ENCODE measurements at places on chromosomes 3 and 15.

DNA sequence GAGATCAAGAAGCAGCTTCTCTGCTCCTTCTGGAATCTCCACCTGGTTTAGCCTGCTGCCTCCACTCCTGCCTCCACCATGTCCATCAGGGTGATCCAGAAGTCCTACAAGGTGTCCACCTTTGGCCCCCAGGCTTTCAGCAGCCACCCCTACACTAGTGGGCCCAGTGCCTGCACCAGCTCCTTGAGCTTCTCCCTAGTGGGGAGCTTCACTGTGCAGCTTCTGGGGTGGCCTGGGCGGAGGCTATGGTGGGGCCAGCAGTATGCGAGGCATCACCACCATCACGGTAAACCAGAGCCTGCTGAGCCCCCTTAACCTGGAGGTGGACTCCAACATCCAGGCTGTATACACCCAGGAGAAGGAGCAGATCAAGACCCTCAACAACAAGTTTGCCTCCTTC is 2.4 kb upstream of the KPNA4 start:
- no peak for DNase-seq

GRCh38 chr3:12125772-12126171 is 32.9 kb downstream of the TIMP4 start:
- DNase-seq: no peak

DNA sequence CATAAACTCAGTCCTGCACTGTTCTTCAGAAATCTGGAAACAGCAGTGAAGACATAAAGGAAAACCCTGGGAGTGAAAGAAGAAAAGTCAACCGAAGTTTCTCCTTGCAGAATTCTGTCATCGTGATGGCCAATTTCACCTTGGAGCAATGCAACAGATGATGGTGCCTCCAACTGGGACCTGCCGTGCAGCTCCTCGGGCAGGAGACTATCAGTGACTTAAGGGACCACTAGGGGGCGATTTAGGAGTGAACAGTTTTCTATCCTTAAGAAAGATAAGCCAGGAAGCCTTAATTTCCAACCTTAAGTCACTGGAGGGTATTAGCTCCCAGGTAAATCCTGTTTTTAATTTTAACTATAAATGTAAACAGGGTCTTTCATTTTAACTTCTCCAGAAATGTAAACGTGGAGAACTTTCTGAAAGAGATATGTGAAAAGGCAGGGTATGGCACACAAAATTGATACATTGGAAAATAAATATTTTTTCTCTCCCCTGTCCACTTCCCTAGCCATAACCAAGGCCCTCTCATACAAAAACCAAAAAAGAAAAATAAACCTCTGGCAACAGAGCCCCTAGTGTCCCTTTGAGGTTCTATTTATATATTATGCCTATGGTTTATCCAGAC is 116.3 kb downstream of the PDZRN3 start:
- peak; percentile 47 for DNase-seq

DNA sequence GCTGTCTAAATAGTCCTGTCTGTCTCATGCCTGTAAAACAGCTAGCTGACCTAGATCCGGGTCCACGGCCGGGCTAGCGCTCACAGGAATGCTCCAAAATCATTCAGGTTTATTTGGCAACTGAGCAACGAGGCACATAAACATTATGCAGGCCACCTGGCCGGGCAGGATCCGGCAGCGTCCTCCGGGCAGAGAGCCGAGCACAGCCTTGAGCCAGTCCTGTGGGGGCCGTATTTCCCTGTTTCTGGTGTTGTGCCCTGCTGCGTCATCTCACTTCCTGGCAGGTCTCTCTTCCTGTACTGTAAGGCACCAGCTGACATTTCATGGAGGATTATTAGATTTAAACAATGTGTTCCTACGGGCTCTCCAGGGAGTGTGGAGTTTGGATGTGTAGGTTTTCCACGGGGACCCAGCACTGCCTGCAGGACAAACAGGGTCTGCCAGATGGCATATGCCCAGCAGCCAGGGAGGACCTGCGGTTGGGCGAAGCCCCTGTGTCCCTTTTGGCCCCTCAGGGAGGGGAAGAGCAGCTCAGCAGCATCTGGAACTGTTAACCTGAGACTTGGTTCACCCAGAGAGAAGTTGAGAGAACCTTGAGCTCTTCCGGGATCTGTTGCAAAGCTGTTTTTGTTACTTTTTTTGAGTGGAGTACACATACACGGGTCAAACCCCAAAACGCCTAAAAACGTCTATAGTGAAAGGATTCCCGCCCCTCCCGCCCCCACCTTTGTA is 16.6 kb upstream of the LRRK1 start:
- peak; percentile 84 for DNase-seq

- DNase-seq: no peak
These were observed 92.2 kb downstream of the USP13 start for GRCh38 chr3:179745079-179745478.

- no peak for DNase-seq
These were observed 6.7 kb downstream of the PARP14 start for GRCh38 chr3:122687298-122687697.

- no peak for DNase-seq
These were observed 12.5 kb downstream of the PCOLCE2 start for GRCh38 chr3:142876417-142876816.

DNA sequence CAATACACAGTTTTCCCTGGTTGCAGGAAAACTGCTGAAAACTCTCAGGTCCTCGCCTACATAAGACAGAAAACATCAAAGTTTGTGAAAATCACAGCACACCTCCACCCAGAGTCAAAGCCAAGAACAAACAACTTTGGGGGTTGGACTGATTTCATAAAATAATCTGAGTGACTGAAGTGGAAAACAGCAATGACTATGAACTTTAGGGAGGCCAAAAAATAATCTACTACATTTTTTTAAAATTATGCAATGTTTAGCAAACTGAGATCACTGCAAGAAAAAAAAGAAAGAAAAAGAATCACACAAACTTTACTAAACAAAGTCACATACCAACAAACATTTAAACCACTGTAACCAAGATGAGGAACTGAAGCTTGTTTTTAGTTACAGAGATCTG is 15.9 kb upstream of the FOXP1 start:
- DNase-seq: no peak

GRCh38 chr3:71530903-71531530 is 52.5 kb downstream of the FOXP1 start:
- DNase-seq: no peak

- peak; percentile 62 for DNase-seq
These were observed 91.1 kb downstream of the TOP2B start for GRCh38 chr3:25573386-25574171.

- DNase-seq: no peak
These were observed 544.7 kb upstream of the ROBO2 start for GRCh38 chr3:76495216-76495615.

GRCh38 chr3:193960487-193961274 is 175.3 kb upstream of the HES1 start:
- no peak for DNase-seq

GRCh38 chr3:152364237-152364636 is 95.5 kb downstream of the MBNL1 start:
- no peak for DNase-seq

DNA sequence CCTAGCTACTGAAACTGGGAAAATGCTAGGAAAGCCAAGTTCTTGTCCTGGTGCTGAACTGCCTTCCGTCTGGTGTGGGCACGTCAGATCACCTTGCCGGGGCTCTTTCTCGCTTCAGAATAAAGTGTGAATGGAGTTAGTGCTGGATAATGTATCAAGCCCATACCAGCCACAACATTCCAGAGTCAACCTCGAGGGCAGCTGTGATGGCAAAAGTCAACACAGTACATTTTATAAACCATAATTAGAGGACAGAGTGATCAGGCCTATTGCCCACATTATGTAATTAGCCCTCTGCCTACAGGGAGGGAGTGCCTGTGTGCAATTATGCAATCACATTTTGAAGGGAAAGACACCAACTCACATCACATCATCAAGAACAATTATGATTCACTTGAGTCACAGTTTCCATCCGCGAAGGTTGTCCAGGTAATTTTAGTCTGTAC is 165.2 kb downstream of the RORA start:
- no peak for DNase-seq

GRCh38 chr15:48541341-48542278 is 103.9 kb downstream of the FBN1 start:
- peak; percentile 57 for DNase-seq

DNA sequence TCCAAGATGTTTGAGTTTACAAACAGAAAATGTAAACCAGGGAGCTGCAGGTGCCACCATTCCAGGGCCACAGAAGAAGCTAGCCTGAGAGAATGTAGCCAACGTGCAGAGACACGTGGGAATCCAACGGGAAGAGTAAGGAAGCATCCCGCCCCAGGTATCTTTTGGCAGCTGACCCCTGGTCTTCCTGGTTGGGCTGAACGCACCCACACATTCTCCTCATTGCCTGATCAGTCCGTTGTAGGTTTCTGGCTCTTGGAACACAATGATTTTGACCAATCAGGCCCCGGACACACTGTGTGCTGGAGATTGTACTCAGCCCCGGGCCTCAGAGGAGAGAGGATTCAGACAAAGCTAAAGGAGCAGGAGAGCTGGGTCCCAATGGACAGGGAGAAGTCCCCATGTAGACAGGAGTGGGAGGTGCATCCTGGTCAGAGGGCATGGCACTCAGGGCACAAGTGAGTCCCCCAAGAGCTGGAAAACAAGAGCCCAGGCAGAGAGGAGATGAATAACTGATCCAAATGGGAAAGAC is 102.3 kb downstream of the TPRA1 start:
- DNase-seq: no peak

DNA sequence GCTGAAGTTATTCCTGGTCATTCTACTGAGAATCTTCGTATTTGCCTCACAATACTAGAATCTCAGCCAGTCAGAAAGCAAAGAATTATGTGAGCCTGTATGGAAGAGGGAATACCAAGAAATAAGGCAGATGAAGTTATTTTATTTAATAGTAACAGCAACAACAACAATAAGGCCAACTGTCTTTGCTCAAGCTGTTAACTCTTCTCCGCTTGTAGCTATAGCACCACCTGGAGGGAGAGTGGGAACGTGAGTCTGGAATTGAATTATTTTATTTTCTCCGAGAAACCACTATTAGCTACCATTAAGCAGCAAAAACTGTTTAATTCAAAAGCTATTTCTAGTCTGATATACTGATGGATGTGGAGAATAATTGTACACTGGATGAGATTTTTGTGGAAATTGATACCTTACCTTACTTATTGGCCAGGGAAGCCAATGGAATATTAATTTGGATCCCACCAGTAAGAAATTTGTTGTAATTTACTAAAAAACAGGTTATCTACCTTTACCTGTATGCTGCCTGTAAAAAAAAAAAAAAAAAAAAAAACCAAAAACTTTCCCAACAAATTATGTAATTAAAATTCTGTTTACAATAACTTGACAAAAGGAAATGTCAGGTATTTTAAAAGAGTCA is 50.1 kb downstream of the CALML4 start:
- peak; percentile 23 for DNase-seq

DNA sequence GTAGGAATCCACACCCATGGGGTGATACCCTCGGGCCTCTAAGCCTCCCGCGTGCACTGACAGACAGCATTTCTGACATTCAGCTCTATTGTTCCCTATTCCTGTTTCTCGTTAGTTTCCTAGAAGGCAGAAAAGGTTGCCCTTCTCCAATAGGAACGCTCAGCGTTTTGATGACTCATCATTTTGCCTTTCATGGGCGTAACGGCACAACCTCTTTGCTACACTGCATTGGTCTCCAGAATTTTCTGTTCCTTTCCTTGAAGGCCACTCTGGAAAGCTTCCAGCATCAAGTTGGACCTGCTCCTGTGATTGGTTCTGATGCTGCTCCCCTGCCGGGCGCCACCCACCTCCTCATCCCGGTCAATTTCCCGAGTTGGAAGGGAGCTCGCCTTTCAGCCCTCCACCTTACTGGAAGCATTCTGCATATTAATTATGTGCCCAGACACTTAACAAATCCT is 13.0 kb upstream of the TNK2 start:
- no peak for DNase-seq

GRCh38 chr15:80152896-80153876 is at the start of gene FAH:
FAH (plus strand) TSS chr15:80152999; CDS start chr15:80153055, 56 bp downstream.
- peak; percentile 36 for DNase-seq

Data from AG08396 (cell line).